Activated CD8-positive, alpha-beta memory T cell treated with anti-CD3 and anti-CD28 coated beads, Interleukin-2, amount 10 ng/mL, durations not matched to agents 7 days and 5 days (primary cell): ENCODE measurements at places on chromosomes 7 and 10. TPM values are rescaled to one million over a fixed set of nuclear protein-coding genes. Genes with fewer than 3 reads are reported as not detected.

CPVL gene
- total RNA-seq, result 1.8 TPM

DNA sequence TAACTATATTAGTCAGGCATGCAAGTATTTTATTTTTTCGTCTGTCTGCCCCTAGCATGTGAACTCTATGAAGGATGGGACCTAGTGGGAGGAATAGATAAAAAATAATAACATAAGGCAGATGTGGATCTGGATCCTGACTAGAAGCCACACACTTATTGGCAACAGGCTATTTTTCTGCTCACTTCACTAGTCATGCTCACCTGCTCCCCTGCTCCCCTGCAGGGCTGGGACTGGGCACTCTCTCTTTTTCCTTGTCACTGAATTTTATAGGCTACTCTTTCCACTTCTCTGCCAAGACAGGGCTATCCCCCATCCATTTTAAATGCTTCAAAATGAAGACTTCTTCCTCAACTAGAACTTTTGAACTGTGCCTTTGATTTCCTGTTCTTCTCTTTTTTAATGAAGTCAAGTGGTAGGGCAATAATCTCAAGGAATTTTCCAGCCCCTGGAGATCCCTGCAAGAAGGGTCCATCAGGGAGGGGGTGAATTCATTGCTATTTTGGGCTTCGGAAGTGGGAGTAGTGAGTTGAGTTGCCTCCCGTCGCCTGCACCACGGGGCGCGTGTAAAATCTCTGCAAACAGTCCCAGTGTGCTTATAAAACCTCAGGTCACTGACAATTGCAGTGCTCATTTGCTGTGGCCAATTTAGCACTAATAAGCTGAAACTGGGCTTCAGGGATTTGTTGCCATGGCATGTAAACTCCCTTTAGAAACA, 156.7 kb upstream of the NPVF start:
- H3K4me1 ChIP-seq, result no peaks in the 10 kb centered on the region
- no peak overlapping the region for H3K4me3 ChIP-seq
- no peak for DNase-seq

ASB15 gene
- not detected for total RNA-seq

- peaks cover 1% of the 10 kb centered on the region for H3K36me3 ChIP-seq
- no peaks in the 10 kb centered on the region for H3K27me3 ChIP-seq
- no peak overlapping the region for H3K27ac ChIP-seq
- no peak for DNase-seq
- H3K4me3 ChIP-seq, result no peak overlapping the region
Measured at GRCh38 chr10:99906470-99906869, 103.3 kb downstream of the DNMBP start.

DNA sequence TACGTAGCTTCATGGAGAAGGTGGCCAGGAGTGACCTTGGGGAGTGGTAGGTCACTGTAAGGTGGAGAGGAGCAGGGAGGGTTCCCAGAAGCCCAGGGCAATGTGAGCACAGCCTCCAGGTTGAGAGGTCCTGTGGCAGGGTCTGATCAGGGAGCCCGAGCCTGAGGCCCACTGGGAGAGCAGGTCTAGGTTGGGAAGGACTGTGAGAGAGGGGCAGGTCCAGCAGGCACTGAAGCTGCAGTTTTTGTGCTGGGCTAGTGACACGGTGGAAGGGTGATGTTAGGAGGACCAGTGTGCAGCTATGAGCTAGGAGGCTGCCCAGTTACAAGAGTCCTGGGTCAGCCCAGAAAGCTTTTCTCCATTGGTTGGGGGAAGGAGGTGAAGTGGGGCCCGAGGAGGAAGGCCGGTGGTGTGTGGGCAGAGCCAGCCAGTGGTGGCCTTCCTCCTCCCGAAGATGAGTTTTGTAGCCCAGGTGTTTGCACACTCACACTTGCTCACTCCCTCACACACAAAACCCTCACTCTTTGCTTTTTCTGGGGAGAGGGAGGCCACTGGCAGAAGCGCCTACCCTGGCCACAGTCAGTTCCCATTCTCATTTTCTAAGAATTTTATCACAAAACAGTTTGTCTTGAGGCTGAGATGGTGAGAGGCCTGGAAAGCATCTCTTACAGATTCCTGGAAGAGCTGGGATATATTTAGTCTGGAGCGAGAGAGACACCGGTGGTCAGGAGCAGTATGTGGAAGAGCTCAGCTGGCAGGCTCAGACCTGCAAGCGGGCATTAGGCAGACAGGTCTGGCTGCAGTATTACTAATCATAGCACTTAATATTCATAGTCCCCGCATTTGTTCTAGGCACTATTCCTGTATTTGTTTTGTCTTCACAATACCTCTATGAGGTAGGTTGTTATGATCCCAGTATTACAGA, 57.1 kb downstream of the ZNF467 start:
- H3K27ac ChIP-seq, result no peak overlapping the region
- no peak for DNase-seq
- peak overlapping the region; percentile 74 for H3K4me3 ChIP-seq
- H3K4me1 ChIP-seq, result peaks cover 17% of the 10 kb centered on the region
- peaks cover 6% of the 10 kb centered on the region for H3K36me3 ChIP-seq

DNA sequence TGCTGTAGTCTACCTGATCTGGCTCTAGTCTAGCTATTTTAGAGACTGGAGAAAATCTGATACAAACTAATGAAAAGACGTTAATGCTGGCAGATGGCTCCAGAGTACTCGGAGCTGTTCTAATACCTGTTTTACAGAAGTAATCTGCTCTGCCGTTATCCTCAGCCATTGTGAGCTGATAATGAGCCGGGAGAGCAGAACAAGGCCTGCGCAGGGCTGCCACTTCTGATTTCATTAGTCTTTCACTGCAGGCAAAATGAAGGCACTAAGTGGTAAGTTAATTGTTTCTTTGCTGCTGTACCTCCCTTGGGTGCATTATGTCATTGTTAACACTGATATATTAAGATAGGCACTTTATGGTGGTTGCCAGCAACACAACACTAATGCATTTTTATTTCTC, 456.4 kb upstream of the PFKP start:
- no peak for DNase-seq
- no peaks in the 10 kb centered on the region for H3K36me3 ChIP-seq
- no peak overlapping the region for H3K27ac ChIP-seq
- H3K4me1 ChIP-seq, result no peaks in the 10 kb centered on the region

- no peaks in the 10 kb centered on the region for H3K36me3 ChIP-seq
- H3K27me3 ChIP-seq, result no peaks in the 10 kb centered on the region
- H3K4me3 ChIP-seq, result no peak overlapping the region
- no peak for DNase-seq
Measured at GRCh38 chr10:122050811-122051210, 61.8 kb downstream of the TACC2 start.

DNA sequence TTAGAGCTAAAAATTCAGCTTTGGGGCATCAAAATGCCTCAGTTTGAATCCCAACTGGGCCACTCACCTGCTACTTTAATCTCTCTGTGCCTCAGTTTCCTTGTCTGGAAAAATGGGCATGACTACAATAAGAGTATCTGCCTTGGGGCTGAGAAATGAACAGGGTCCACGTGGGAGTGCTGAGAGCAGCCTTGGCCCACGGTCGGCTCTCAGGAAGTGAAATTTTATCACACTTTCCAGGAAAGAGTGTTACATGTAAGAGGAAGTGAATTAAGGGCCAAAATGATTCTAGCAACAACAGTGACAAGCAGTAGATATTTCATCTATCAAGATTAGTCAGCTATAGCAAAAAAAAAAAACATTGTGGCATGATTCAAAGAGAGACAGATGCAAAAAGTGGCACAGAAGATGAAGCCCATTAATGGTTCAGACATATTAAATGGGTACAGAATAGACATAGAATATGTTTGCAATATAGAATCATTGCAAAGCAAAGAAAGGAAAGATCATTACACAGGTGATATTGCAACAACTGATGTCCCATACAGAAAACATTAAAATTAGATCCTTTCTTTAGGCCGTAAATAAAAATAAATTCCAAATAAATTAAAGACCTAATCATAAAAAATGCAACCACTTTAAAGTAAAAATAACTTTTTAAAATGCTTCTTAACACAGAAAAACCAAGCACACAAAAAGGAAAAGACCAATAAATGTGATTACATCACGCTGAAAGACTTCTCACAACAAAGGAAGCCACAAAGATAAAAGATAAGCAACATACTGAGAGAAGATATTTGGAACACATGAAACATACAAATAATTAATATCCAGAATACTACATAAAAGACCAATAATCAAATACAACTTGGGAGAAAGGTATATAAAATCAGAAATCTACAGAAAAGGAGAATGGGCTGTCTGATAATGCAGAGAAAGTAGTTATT, 4.3 kb downstream of the TMEM273 start:
- H3K27me3 ChIP-seq, result no peaks in the 10 kb centered on the region
- DNase-seq, result peak; percentile 74

DNA sequence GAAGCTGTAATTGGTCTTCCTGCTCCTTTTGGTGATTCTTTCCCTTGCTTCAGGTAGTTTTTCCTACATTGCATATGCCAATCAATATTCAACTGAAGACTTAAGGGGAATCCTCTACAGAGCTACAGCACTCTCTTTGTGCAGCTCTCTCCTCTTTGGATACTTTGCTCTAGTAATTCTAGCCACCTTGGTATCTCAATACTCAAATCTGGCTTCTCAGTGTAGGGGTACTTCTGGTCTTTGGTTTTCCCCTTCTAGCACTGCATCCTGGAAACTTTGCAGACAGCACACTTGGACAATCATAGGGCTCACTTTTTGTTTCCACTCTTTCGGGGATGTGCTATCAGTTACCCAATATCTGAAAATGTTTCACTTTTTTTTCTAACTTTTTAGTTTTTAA, 9.9 kb downstream of the PHTF2 start:
- DNase-seq, result no peak
- H3K4me3 ChIP-seq, result no peak overlapping the region
- H3K27me3 ChIP-seq, result no peaks in the 10 kb centered on the region

- H3K36me3 ChIP-seq, result no peaks in the 10 kb centered on the region
- no peak overlapping the region for H3K27ac ChIP-seq
- no peaks in the 10 kb centered on the region for H3K4me1 ChIP-seq
- DNase-seq, result no peak
Measured at GRCh38 chr7:79272938-79273337, 180.5 kb downstream of the MAGI2 start.
